ENCODE measurements at places on chromosomes 1 and 21.

GRCh38 chr1:154999571-155000410 is 2.8 kb upstream of the ZBTB7B start:
- peak overlapping the region; percentile 97 for H3K4me3 ChIP-seq
- no peak for DNase-seq
- peaks cover 14% of the 10 kb centered on the region for H3K36me3 ChIP-seq
- peak overlapping the region; percentile 93 for H3K27ac ChIP-seq
- H3K27me3 ChIP-seq: no peaks in the 10 kb centered on the region

DNA sequence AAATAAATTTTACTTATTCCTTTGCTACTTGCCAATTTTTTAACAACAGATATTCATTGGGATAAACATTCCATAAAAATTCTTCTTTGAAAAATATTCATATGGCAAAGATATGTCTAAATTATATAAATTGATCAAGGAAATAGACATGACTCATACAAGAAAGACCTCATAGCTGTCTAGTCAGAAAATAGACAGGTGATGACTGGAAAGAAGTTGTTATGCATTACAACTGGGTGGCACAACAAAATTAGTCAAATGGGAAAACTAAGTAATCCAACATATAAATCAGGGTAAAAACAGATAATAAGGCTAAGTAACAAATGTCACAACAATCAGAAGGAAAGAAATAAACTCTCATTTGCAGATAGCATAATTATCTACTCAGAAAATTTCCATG is 92.0 kb downstream of the USH2A start:
- no peaks in the 10 kb centered on the region for H3K27me3 ChIP-seq
- DNase-seq: no peak
- H3K4me1 ChIP-seq: no peaks in the 10 kb centered on the region
- H3K4me3 ChIP-seq: no peak overlapping the region
- no peaks in the 10 kb centered on the region for H3K36me3 ChIP-seq
- H3K27ac ChIP-seq: no peak overlapping the region

- peaks cover 12% of the 10 kb centered on the region for H3K4me1 ChIP-seq
- peaks cover 44% of the 10 kb centered on the region for H3K27me3 ChIP-seq
These were observed 4.1 kb downstream of the PTPRU start for GRCh38 chr1:29240400-29240837.

DNA sequence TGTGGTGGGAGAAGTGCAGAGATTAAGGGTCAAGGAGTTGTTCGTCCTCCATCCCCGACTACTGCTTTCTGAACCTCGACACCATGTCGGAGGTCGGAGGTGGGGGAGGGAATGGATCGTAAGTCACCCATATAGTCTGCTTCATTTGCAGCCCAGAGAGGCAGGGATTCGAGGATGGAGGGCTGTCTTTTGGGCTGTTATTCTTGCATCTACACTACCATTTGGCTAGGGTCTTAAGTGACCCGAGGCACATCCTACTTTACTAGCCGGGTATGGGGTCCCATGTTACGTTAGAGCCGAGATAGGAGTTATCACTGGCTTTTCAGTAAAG is 578 bp downstream of the USP21 start:
- DNase-seq: no peak
- H3K27ac ChIP-seq: peak overlapping the region; percentile 92
- peaks cover 44% of the 10 kb centered on the region for H3K4me1 ChIP-seq
- peak overlapping the region; percentile 86 for H3K4me3 ChIP-seq
- no peaks in the 10 kb centered on the region for H3K27me3 ChIP-seq
- H3K36me3 ChIP-seq: peaks cover 79% of the 10 kb centered on the region

DNA sequence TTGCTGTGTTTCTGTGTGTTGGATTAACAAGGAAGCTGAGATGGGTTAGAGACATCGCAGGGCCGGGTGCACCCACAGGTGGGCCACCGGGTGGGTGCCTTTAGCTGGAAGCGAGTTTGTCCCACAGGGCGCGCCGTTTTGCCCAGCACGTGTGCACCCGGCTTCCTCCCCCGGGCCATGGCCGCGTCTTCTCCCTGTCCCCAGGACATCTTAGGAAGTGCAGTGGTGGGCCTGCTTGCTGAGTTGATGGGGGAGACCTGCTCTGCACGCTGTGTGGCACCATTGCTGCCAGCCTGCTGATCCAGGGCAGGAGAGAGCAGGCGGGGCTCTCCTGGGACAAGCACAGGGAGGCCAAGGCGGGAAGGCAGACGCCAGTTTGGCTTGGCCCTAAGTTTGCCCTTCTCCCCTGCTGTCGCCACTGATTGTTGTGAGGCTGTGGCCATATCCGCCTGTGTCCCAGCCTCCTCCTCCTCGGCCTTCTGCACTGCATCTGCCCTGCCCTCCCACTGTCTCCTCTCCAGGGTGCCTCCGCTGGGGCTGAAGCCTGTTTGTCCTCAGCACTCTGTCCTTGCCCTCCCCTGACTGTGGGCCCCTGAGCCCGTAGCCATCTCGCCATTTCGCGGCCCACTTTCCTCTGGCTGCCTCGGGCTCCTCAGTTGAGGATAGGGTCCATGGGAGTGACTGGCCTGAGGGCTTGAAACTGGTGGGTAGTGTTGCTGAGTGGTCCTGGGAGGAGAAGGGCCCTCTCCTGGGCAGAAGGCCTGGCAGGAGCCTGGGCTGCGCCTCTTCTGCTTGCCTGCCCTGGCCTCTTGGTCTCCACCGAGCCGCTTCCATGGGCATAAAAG is 47.6 kb downstream of the PKNOX1 start:
- no peak overlapping the region for H3K27ac ChIP-seq
- no peak for DNase-seq
- H3K36me3 ChIP-seq: peaks cover 17% of the 10 kb centered on the region
- H3K27me3 ChIP-seq: no peaks in the 10 kb centered on the region

DNA sequence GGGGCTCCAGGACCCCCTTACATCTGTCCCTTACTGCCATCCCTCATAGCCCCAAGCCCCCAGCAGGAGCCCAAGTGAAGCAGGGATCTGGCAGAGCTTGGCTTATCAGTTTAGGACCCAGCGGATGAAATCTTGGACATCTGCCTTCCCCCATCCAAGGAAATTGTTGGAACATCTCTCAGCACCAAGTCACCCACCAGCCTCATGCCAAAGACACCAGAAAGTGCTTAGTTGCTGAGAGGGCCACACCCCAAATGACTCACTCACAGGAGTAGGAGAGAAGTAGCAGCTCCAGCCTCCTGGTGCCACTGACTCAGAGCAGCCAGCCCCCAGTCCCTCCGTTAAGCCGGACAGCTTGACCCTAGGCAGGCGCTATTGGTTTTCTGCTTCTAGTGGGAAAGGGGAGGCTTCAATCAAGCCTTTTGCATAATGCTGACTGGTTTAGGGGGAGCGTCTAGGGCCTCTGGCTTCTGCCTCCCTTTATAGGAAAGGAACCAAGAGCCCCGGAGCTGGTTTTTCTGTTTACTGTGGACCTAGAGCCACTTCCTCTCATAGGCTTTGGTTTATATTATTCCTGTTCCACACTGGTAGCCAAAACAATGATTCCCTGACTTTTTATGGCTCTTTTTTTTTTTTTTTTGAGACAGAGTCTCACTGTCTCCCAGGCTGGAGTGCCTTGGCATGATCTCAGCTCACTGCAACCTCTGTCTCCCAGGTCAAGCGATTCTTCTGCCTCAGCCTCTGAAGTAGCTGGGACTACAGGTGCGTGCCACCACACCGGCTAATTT is 114.2 kb upstream of the IPO9 start:
- no peak overlapping the region for H3K27ac ChIP-seq
- no peak for DNase-seq
- H3K4me1 ChIP-seq: peaks cover 2% of the 10 kb centered on the region
- no peaks in the 10 kb centered on the region for H3K36me3 ChIP-seq
- H3K27me3 ChIP-seq: no peaks in the 10 kb centered on the region

DNA sequence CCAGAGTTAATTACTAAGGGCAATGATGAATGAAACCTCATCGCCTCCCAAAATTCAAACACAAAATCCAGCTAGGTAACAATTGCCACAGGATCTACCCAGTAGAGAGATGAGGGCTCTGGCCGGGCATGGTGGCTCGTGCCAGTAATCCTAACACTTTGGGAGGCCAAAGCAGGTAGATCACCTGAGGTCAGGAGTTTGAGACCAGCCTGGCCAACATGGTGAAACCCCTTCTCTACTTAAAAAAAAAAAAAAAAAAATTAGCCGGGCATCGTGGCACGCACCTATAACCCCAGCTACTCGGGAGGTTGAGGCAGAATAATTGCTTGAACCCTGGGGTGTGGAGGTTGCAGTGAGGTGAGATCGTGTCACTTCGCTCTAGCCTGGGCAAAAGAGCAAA is 15.8 kb downstream of the CD2 start:
- no peaks in the 10 kb centered on the region for H3K27me3 ChIP-seq
- peak overlapping the region; percentile 49 for H3K4me3 ChIP-seq
- peaks cover 85% of the 10 kb centered on the region for H3K4me1 ChIP-seq
- H3K27ac ChIP-seq: peak overlapping the region; percentile 100
- H3K36me3 ChIP-seq: peaks cover 87% of the 10 kb centered on the region
- DNase-seq: no peak
